Mammary epithelial cell (primary cell): ENCODE measurements at places on chromosomes 16 and 17.

DNA sequence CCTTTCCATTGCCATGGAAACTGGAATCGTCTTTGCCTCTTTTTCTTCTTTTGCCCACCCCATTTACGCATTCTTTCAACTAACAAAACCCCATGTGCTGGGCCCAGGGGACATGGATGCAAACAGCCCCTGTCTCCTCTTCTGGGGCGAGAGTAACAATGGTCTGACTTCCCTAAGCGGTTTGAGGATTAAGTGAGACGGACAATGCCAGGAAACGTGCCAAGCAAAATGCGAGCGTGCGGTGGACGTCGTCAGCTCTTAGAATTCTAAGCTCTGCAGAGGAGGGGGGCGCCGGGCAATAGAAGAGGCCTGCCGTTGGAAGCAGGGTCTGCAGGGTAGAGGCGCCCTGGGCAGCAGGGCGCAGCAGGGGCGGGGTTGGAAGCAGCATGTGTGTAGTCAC lies 42.4 kb upstream of the JPH3 start:
- DNase-seq, result no peak

DNA sequence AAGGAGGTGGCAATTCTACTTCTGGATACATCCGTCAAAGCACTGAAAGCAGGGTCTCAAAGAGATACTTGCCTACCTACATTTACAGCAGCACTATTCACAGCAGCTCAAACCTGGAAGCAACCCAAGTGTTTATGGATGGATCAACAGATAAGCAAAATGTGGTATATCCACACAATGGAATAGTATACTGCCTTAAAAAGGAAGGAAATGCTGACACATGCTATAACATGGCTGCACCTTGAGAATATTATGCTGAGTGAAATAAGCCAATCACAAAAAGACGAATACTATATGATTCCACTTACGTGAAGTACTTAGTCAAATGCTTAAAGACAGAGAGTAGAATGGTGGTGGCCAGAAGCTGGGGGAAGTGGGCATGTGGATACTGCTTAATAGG lies 336.2 kb downstream of the SLC39A11 start:
- no peak for DNase-seq

DNA sequence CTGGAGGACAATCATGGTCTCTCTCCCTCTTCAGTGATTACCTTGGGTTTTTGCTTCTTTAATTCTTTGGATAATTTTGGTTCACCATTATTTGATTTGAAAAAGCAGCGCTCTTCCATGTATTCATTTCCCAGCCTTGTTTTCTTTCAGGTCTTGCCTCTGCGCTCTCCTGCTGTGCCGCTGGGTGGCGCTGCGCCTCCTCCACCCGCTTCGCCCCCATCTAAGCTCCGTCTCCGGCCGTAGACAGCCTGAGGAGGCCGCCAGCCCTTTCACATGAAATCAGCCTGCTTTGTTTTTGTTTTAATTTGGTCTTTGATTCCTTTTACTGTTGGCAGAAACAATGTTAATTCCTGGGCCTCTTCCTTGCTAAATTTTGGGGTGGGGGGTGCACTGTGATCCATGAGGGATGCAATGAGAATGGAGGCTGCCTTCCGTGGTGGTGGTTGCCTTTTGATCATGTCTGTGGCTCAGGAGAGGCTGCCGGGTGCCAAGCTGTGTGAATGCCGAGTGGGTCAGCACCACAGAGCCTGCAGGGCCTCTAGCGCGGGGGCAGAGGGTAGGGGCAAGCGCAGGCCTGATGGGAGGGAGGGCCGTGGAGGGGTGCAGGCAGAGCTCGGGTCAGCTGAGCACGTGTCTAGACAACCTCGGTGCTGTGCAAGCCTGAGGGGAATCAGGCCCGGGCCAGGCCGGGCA lies 64.1 kb downstream of the PLD6 start:
- DNase-seq, result peak; percentile 18

- DNase-seq, result no peak
These were observed 4.1 kb downstream of the NXN start for GRCh38 chr17:975371-975915.

DNA sequence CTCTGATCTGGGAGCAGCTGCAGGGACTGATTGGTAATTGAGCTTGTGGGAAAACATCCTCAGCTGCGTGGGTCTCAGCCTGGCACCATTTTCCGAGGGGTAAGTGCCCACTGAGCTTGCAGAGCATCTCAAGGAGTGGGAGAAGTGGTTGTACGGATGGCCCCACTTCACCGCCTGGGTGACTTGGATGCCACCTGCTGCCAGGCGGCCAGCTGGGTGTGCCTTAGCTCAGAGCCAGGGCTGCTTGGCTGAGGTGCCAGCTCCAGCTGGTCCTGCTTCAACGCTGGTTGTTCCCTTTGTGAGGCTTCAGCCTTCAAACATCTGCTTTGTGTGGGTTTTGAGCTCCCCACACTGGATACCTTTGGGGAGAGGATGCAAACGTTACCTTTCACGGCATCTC lies 482.7 kb upstream of the EEF2KMT start:
- no peak for DNase-seq

DNA sequence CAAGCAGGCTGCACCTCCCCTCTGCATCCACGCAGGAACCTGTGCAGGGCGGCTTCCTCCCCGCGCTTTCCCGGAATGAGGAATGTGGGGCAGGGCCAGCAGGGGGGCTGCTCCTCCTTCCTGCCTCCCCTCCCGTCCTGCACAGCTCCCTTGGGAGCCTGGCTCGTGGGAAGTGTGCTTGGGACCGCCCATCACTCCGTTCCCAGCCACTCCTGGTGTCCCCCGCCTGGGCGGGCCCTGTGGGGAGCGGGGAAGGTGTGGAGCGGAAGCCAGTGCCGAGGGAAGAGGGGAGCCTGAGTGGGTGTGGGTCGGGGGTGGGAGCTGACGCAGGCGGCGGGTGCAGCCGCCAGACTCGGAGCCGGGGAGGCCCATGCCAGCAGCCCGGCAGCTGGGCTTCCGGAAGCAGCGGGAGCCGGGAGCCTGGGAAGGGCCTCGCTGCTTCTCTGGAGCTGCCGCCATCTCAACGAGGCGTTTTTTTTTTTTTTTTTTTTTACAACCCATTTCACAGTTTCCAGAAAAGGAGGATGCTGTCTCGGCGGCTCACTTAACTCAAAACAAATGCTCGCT lies 24.1 kb downstream of the BAHCC1 start:
- DNase-seq, result peak; percentile 52

DNA sequence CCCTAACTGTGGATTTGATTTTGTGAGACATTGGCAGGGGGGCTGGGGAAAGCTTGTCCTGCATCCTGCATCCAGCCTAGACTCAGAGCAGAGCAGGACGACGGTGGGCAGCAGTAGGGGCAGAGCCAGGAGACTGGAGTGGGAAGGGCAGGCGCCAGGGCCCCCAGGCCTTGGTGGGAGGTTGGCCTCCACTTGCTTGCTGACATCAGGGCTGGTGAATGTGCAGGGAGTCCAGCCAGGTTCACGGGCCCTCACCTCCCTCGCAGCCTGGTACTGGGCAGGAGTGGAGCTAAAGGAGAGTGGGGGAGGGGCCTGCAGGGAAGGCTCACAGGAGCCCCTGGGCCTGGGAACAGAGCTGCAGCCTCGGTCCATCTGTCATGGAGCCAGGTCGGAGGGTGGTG lies 2.2 kb upstream of the SMTNL2 start:
- DNase-seq, result no peak
